Activated CD8-positive, alpha-beta memory T cell treated with anti-CD3 and anti-CD28 coated beads, Interleukin-2, amount 10 ng/mL, durations not matched to agents 7 days and 5 days (primary cell): ENCODE measurements at places on chromosomes 5 and 9. TPM values are rescaled to one million over a fixed set of nuclear protein-coding genes. Genes with fewer than 3 reads are reported as not detected.

DNA sequence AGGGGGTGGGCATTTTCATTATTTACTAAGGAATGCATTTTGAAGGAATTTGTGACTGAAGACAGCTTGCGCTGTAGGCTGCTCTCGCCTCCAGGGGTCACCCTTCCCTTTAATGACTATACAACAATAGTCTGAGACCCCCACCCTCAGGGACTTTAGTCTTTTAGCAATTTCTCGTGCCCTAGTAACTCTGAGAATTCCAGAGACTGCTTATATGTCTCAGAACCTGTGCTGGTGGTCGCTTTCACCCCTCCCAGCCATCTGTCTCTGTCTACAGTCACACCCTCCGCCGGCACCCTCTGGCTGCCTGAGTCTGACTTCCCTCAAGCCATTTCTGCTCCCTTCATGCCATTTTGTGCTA, 671.4 kb downstream of the NR2F1-AS1 start:
- H3K4me1 ChIP-seq = no peaks in the 10 kb centered on the region
- no peaks in the 10 kb centered on the region for H3K36me3 ChIP-seq
- H3K4me3 ChIP-seq = no peak overlapping the region
- DNase-seq = no peak
- H3K27ac ChIP-seq = no peak overlapping the region
- no peaks in the 10 kb centered on the region for H3K27me3 ChIP-seq

Gene AQP7
- total RNA-seq = not detected

Gene IL5
- 20.0 TPM for total RNA-seq

Gene CEP78
- 44.4 TPM for total RNA-seq

Gene FBP1
- total RNA-seq = 0.26 TPM
